ENCODE measurements at places on chromosomes 1 and 21.

DNA sequence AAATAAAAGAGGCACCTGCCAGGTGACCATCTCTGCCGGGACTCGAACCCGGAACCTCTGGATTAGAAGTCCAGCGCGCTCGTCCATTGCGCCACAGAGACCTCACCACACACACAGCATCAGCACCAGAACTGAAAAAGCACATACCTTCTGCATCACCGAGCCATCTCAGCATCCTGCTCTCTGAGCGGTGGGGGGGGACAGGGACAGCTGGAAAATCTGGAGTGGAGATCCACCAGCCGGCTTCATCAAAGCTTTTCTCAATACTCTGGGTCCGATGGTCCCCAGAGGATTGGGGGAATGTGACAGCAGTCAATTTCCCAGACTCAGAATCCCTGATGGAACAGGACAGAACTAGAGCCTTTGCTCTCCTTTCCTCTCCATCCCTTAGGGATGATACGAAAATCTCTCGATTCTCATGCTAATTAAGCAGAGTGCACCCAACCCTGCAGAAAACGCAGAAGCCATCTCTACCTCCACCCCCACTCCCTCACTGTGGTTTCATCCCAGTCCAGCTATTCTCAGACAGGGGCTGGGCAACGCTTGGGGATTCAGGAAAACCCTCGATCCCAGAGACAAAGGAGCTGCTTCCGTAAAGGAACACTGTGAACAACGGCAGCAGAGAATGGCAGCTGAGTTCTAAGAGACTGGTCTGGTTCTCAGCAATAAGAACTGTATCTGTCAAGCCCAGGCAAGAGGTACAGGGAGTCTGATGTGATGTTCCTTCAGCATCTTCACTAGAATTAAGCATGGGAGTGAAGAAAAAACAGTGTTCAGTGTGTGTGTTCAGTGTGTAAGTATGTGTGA is 29.6 kb upstream of the CADM3 start:
- H3K27me3 ChIP-seq, result peaks cover 22% of the 10 kb centered on the region
- peaks cover 5% of the 10 kb centered on the region for H3K4me1 ChIP-seq
- no peak overlapping the region for H3K4me3 ChIP-seq
- no peak overlapping the region for H3K27ac ChIP-seq
- no peaks in the 10 kb centered on the region for H3K36me3 ChIP-seq

DNA sequence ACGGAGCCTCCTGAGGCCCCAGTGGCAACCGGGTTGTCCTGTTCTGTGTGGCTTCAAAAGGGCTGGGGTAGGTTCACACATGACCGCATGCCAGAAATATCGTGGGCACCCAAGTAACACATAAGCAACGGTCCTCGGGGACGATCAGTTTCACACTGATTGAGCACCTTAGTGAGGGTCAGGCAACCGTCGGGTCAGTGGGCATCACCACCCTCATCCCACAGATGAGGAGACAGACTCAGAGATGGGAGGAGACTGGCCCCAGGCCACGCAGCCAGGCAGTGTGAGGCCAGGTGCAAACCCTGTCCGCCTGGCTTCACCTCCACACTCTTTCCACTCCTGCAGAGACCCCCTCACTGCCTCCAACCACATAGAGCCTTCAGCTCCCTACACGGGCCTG is 309.8 kb downstream of the MATN1 start:
- H3K4me1 ChIP-seq, result peaks cover 3% of the 10 kb centered on the region
- peaks cover 15% of the 10 kb centered on the region for H3K27me3 ChIP-seq
- H3K27ac ChIP-seq, result no peak overlapping the region
- H3K4me3 ChIP-seq, result no peak overlapping the region
- no peaks in the 10 kb centered on the region for H3K36me3 ChIP-seq
- DNase-seq, result no peak

- no peaks in the 10 kb centered on the region for H3K36me3 ChIP-seq
- H3K27me3 ChIP-seq, result no peaks in the 10 kb centered on the region
- H3K27ac ChIP-seq, result no peak overlapping the region
Observed at GRCh38 chr1:179127163-179127895, 45.5 kb downstream of the TOR3A start.

GRCh38 chr1:42035205-42035829 is 116.6 kb upstream of the HIVEP3 start:
- peak overlapping the region; percentile 96 for H3K4me3 ChIP-seq
- DNase-seq, result peak; percentile 74
- H3K4me1 ChIP-seq, result peaks cover 39% of the 10 kb centered on the region
- peak overlapping the region; percentile 74 for H3K27ac ChIP-seq
- no peaks in the 10 kb centered on the region for H3K27me3 ChIP-seq

DNA sequence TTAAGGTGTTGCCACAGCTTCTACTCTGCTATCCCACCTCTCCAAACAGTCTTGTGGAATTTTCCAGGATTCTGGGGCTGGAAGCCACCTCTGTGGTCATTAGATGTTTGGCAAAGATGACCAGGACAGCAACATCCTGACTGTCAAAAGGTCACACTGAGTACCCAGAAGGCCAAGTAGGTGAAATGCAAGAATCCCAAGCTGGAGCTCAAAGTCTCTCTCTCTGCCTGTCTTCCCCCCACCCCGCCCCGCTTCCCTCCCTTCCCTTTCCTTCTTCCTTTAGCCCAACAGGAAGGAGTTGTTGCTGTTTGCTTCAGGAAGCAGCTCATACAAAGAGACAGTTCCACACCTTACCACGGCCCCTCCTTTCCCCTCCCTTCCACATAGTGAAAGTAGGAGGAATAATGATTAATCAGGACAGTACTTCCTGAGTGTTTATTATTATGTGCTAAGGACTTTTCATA is 75.6 kb upstream of the SLC2A1 start:
- no peaks in the 10 kb centered on the region for H3K27me3 ChIP-seq
- peak overlapping the region; percentile 31 for H3K4me3 ChIP-seq
- no peak for DNase-seq
- H3K4me1 ChIP-seq, result peaks cover 16% of the 10 kb centered on the region
- no peaks in the 10 kb centered on the region for H3K36me3 ChIP-seq
- H3K27ac ChIP-seq, result peak overlapping the region; percentile 83

DNA sequence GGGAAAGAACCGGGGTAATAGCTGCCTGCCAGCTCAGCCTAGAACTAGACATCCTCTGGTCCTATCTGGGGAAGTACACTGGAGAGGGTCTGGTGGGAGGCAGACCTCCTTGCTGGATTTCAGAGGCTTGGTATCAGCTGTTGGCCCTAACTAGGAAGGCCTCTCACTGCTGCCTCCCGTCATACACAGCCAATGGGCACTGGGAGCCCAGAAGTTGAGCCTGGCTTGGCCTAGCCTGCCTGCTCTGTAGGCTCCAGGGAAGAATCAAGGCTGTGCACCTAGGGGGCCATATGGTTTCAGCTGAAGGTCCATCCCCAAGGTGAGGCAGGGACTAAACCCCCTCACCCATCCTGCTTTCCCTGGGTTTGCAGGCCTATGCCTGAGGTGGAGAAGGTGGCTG is 4.3 kb upstream of the MUTYH start:
- peaks cover 24% of the 10 kb centered on the region for H3K4me1 ChIP-seq
- H3K4me3 ChIP-seq, result no peak overlapping the region
- H3K36me3 ChIP-seq, result peaks cover 11% of the 10 kb centered on the region
- no peaks in the 10 kb centered on the region for H3K27me3 ChIP-seq

DNA sequence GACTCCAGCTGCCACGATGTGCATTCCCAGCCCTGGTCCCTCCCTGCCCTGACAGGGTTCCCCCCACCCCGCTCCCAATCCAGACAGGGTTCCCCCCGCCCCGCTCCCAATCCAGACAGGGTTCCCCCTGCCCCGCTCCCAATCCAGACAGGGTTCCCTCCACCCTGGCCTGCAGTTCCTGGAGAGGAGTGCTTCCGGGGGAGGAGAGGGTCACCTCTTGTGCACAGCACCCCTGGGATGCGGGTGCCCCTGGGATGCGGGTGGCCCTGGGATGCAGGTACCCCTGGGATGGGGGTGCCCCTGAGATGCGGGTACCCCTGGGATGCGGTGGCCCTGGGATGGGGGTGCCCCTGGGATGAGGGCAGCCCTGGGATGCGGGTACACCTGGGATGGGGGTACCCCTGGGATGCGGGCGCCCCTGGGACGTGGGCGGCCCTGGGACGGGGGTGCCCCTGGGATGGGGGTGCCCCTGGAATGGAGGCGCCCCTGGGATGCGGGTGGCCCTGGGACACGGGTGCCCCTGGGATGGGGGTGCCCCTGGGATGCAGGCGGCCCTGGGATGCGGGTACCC is 36.7 kb upstream of the SLC19A1 start:
- H3K4me1 ChIP-seq, result no peaks in the 10 kb centered on the region
- DNase-seq, result no peak
- H3K27ac ChIP-seq, result no peak overlapping the region

- no peaks in the 10 kb centered on the region for H3K36me3 ChIP-seq
- no peak for DNase-seq
- no peak overlapping the region for H3K4me3 ChIP-seq
- no peaks in the 10 kb centered on the region for H3K4me1 ChIP-seq
Observed at GRCh38 chr1:101971304-101971703, 25.4 kb downstream of the OLFM3 start.

DNA sequence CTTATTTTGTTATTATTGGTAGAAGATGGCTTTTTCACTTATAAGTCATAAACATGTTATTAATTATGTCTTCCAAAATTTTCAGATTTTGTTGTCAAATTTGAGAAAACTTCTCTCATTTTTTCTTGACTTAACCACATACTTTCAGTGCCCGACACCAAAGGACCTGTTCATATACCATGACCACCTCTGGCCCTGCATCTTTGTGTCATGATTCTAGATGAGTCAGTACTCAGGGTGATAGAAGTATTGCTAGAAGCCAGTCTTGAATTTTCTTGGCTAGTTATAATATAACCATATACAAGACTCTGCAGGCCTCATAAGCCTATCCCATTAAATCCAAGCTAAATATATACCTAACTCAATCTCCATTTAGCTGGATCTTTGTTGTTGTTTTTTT is 35.4 kb upstream of the DPH5 start:
- H3K36me3 ChIP-seq, result peaks cover 4% of the 10 kb centered on the region
- peaks cover 12% of the 10 kb centered on the region for H3K4me1 ChIP-seq
- H3K27me3 ChIP-seq, result no peaks in the 10 kb centered on the region
- no peak overlapping the region for H3K4me3 ChIP-seq

GRCh38 chr1:116853680-116854402 is 55.9 kb upstream of the PTGFRN start:
- H3K4me3 ChIP-seq, result no peak overlapping the region
- H3K4me1 ChIP-seq, result peaks cover 6% of the 10 kb centered on the region
- DNase-seq, result no peak
- no peaks in the 10 kb centered on the region for H3K36me3 ChIP-seq
- no peak overlapping the region for H3K27ac ChIP-seq
- H3K27me3 ChIP-seq, result peaks cover 6% of the 10 kb centered on the region

DNA sequence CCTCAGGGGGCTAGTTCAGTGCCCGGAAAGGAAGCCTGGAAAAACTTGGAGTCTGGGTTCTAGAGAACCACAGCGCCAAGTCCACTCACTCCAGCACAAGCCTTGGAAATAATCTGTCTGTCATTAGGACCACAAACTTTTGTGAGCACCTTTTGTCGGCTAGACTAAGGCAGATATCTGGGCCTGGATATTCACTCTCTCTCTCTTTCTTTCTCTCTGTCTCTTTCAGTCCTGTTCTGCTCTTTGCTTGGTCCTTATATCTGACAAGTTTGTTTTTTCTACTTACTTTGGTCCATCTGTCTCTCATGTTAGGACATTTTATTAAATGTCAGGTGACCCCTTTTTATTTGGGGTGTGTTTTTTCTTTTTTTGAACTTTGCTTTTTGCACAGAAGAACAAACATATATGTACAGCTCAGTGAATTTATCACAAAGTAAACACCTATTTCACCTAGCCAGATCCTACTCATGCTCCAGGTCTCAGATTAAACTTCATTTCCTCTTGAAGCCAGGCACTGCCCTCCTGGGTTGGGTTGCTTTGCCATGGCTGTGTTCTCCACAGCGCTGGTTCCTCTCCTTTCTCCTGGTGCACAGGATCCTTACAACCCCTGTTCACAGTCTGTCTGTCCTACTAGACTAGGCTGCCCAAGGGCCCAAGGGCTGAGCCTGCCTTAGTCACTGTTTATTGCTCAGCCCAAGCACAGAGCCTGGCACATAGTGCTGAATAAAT is 40.8 kb downstream of the TCEANC2 start:
- peaks cover 10% of the 10 kb centered on the region for H3K36me3 ChIP-seq
- DNase-seq, result no peak
- H3K4me3 ChIP-seq, result no peak overlapping the region
- H3K4me1 ChIP-seq, result peaks cover 13% of the 10 kb centered on the region
- H3K27ac ChIP-seq, result no peak overlapping the region
- no peaks in the 10 kb centered on the region for H3K27me3 ChIP-seq

GRCh38 chr1:148388260-148389026 is 94.7 kb downstream of the PPIAL4G start:
- no peaks in the 10 kb centered on the region for H3K36me3 ChIP-seq
- DNase-seq, result peak; percentile 93
- no peaks in the 10 kb centered on the region for H3K27me3 ChIP-seq
- peaks cover 12% of the 10 kb centered on the region for H3K4me1 ChIP-seq
- H3K27ac ChIP-seq, result peak overlapping the region; percentile 99

GRCh38 chr1:107683191-107683657 is 281.8 kb downstream of the VAV3 start:
- H3K36me3 ChIP-seq, result no peaks in the 10 kb centered on the region
- H3K4me3 ChIP-seq, result no peak overlapping the region
- no peaks in the 10 kb centered on the region for H3K4me1 ChIP-seq
- H3K27ac ChIP-seq, result no peak overlapping the region
